Epithelial cell of umbilical artery (primary cell): ENCODE measurements at places on chromosomes 2 and 18. TPM values are rescaled to one million over a fixed set of nuclear protein-coding genes. Genes with fewer than 3 reads are reported as not detected.

Gene IL36RN
- total RNA-seq = not detected in 2 replicates

Gene VPS4B
- total RNA-seq = 42.2 and 61.7 TPM in 2 replicates

Gene ABCG5
- total RNA-seq = not detected in 2 replicates

Gene PLA2R1
- 14.4 and 16.2 TPM in 2 replicates for total RNA-seq

Gene CIB4
- not detected in 2 replicates for total RNA-seq

Gene GNAL
- under 0.01 and 0.15 TPM in 2 replicates for total RNA-seq

Gene ATOH8
- 4.0 and 5.8 TPM in 2 replicates for total RNA-seq

Gene ZEB2
- total RNA-seq = 12.7 and 32.2 TPM in 2 replicates

Gene LOXHD1
- not detected in 2 replicates for total RNA-seq

Gene SUCLG1
- 52.6 and 71.3 TPM in 2 replicates for total RNA-seq

Gene SLC9A4
- total RNA-seq = not detected in 2 replicates

Gene POTEJ
- total RNA-seq = not detected in 2 replicates

Gene KIF5C
- total RNA-seq = under 0.01 TPM in 2 replicates

Gene RAB3GAP1
- 60.7 and 71.0 TPM in 2 replicates for total RNA-seq

Gene ATG16L1
- total RNA-seq = 34.1 and 49.5 TPM in 2 replicates

Gene UGT1A5
- total RNA-seq = not detected in 2 replicates

Gene PLEK
- under 0.01 TPM in 2 replicates for total RNA-seq

Gene CHST9
- total RNA-seq = not detected in 2 replicates

Gene FOSL2
- 15.3 and 44.5 TPM in 2 replicates for total RNA-seq

Gene TFCP2L1
- under 0.01 TPM in 1 of 2 replicates, not detected in the other for total RNA-seq

Gene RNF144A
- total RNA-seq = 9.9 and 13.6 TPM in 2 replicates

Gene NYAP2
- not detected in 2 replicates for total RNA-seq

Gene RAB6C
- not detected in 2 replicates for total RNA-seq

Gene PAX3
- total RNA-seq = not detected in 2 replicates

Gene RPIA
- total RNA-seq = 14.9 and 19.3 TPM in 2 replicates

Gene BMPR2
- 27.5 and 30.2 TPM in 2 replicates for total RNA-seq

Gene TXNDC2
- total RNA-seq = not detected in 2 replicates
